ENCODE measurements at places on chromosomes 5 and 9.

GRCh38 chr5:141465351-141465750, 10.4 kb upstream of the PCDHGC3 start:
- no peak for DNase-seq

- DNase-seq: no peak
These were observed 81.7 kb downstream of the GNAQ start for GRCh38 chr9:77949751-77950436.

DNA sequence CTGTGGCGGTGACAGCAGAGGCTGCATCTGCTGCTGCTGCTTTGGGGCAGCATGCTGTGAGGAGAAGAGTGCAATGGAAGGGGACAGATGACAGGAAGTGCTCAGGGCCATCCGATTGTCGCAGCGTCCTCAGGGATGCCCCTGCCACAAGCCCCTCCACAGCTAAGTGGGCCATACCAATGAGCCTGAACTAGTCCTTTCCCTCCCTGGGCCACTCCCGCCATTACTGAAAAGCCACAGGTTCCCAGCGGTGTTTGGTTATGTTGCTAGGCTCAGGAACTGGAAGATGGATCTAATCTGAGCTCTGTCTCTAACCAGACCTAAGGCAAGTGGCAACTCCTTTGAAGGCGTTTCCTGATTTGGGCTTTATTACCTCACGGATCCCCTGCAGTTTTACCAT, 109.2 kb downstream of the GAPVD1 start:
- no peak for DNase-seq

DNA sequence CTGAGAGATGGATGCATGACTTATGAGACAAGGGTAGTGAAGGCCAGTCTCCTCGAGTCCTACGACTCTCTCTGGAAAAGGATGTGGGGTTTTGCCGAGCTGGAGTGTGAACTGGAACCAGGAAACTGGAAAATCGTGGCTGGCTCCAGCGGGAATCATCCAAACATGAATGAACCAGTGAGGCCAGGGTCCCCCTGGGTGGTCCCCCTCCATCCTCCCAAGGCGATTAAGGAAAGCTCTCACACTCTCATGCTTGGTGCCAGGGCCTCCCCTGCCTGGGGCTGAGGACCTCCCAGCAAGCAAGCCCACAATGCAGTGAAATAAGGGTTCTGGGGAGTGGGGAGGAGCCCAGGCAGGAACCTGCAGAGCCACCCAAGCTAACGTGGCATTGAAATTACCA, 9.6 kb upstream of the AMBP start:
- no peak for DNase-seq

DNA sequence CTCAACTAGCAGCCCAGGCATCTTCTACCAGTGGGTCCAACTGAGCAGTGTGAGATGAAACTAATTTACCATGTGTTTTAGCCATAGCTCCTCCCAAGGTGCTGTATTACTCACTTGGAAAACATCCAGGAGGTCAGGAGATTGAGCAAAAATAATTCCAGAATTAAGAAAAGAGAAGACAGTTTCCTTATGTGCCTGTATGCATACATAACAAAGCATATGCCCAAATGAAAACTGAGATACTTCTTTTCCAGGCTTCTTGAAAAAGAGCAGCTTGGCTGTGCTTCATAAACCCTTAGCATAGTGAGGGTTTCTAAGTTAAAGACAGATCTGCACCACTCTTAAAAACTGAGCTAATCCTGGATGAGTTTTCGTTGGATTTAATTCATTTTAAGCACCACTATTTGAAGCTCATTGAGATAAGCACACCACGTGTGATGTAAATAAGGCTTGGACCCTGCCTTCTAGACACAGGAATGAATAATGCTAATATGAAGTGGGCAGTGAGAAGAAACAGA, 119.4 kb downstream of the ADAMTS12 start:
- DNase-seq: no peak

DNA sequence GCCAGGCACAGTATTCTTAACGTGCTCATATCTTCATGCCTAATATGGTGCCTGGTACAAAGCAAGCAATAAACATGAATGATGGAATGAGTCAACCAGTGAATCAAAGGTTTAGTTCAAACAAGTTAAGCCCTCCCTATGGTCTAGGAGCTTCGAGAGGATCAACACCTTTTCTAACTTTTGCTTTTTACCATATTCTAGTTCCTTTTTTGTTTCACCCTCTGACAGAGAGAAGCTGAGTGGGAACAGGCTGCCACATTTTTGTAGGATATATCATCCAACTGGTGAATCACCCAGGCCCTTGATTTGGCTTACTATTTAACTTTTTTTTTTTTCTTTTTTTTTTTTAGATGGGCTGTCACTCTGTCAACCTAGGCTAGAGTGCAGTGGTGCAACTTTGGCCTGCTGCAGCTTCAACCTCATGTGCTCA, 39.3 kb upstream of the TNC start:
- DNase-seq: no peak

- DNase-seq: no peak
These were observed 159.8 kb downstream of the SLF1 start for GRCh38 chr5:94778299-94778698.

GRCh38 chr5:159398936-159399335, 68.6 kb upstream of the IL12B start:
- no peak for DNase-seq

GRCh38 chr5:34525761-34526160, 130.4 kb upstream of the RAI14 start:
- no peak for DNase-seq

DNA sequence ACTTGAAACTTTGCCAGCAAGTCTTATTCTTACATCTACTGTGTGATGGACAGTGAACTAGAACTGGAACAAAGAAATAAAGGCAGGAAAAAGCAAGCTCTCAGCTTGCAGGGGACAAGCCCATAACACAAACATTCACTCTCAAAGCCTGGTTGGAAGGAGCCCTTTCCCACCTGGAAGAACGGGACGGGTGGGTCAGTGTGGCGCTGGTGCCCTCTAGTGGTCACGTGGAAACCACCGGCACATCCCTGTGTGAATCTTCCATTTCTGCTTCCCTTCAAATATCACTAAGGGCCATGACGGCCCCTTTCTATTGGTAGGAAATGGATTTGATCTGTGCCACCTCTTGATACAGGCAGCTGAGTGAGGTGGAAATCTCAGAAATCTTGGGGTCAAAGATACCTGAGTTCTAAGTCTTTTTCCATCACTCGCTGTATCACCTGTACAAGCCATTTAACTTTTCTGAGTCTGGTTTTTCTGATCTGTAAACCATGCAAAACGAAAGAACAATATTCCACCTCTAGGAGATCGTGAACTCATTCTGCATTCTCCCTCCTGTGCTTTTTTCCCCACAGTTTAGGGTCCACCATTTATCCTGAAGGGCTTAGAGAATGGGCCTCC, 211.6 kb downstream of the MSX2 start:
- peak; percentile 12 for DNase-seq

Data from CD4-positive, alpha-beta memory T cell (primary cell).